Vagina (tissue), 2 donors: ENCODE measurements at places on chromosomes 12 and 14. TPM values are rescaled to one million over a fixed set of nuclear protein-coding genes. Genes with fewer than 3 reads are reported as not detected.

GRCh38 chr14:34619471-34619870, 10.5 kb downstream of the SNX6 start:
- H3K27ac ChIP-seq: no peak overlapping the region
- no peaks in the 10 kb centered on the region for H3K27me3 ChIP-seq
- no peak for DNase-seq
- H3K36me3 ChIP-seq: no peaks in the 10 kb centered on the region
- no peak overlapping the region for H3K4me3 ChIP-seq

DNA sequence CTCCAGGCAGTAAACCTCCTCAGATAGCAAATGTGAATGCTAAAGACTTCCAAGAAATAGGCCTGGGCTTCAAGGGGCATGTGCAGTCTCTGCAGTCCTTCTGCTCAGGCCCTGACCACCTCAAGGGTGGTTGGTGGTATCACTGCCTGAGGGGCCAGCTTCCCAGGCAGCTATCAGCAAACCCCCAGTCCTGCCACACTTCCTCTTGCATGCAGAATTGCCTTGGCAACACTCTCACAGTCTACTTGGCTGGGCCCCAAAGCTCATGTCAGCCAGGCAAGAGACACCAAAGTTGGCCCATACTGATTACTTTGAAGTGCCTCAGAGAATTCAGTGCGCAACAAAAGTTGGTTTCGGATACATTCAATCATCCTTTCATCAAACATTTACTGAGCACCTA, 3.5 kb upstream of the ASB8 start:
- H3K27me3 ChIP-seq: no peaks in the 10 kb centered on the region
- no peak overlapping the region for H3K27ac ChIP-seq
- no peaks in the 10 kb centered on the region for H3K36me3 ChIP-seq
- H3K4me1 ChIP-seq: peaks cover 9% of the 10 kb centered on the region
- no peak overlapping the region for H3K4me3 ChIP-seq
- DNase-seq: no peak

- H3K4me1 ChIP-seq: no peaks in the 10 kb centered on the region
- H3K27ac ChIP-seq: no peak overlapping the region
- H3K36me3 ChIP-seq: peaks cover 95% of the 10 kb centered on the region
- no peak overlapping the region for H3K4me3 ChIP-seq
- DNase-seq: no peak
These were observed 25.6 kb downstream of the FAM161B start for GRCh38 chr14:73924337-73924736.

DNA sequence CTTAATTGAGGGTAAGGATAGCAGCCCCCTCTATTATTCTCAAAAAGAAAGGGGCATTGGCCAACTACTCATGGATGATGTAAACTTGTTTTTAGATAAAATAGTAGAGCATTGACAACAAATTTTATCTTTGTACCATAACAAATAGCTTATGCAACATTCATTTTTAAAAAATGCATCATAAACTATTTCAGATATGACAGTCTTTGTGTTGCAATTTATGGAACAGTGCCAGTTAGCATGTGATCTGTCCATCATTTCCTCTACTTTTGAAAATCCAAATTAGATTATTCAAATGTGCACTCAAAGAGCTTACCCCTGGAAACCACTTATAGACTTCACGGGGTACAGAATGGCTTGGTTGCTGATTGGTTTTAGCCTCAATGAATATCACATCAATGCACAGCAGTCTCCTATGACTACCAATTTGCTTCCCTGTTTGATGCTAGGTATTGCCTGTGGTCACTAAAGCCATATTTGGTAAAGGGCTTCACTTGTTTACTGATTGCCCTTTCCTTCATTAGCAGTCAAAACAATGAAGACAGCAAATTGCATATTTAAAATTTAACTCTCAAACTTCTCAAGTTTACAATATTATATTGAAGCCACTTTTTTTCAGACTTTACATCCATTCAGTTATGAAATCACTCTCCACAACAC, 274.9 kb upstream of the MGAT4C start:
- H3K4me1 ChIP-seq: no peaks in the 10 kb centered on the region
- H3K36me3 ChIP-seq: no peaks in the 10 kb centered on the region
- H3K27me3 ChIP-seq: no peaks in the 10 kb centered on the region
- no peak overlapping the region for H3K27ac ChIP-seq
- no peak for DNase-seq

Gene ACVRL1
- 115 TPM for total RNA-seq

Gene KRT5
- total RNA-seq: 4,247 TPM

Gene EML5
- 0.49 TPM for total RNA-seq

Gene ZNF385A
- 38.8 TPM for total RNA-seq

Gene HOXC12
- total RNA-seq: not detected
